T-helper 1 cell (primary cell): ENCODE measurements at places on chromosomes 1 and 21.

DNA sequence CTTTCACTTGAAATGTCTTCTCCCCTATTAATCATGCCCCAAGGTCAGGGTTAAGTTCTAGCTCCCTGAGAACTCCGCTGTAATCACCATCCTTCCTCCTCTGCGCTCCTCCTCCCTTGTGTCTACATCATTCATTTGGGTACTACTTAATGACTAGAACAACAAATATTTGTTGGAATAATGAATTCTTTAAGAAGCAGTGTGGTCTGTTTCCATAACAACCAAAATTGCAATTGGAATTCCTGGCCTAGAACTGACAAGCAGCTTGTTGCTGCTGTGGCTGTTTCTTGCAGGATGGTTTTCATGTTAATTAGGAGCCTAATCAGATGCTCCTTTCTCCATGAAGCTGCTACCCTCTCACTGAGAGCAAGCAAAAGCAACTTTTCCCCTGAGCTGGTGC, 192.5 kb downstream of the ZZZ3 start:
- DNase-seq, result no peak

DNA sequence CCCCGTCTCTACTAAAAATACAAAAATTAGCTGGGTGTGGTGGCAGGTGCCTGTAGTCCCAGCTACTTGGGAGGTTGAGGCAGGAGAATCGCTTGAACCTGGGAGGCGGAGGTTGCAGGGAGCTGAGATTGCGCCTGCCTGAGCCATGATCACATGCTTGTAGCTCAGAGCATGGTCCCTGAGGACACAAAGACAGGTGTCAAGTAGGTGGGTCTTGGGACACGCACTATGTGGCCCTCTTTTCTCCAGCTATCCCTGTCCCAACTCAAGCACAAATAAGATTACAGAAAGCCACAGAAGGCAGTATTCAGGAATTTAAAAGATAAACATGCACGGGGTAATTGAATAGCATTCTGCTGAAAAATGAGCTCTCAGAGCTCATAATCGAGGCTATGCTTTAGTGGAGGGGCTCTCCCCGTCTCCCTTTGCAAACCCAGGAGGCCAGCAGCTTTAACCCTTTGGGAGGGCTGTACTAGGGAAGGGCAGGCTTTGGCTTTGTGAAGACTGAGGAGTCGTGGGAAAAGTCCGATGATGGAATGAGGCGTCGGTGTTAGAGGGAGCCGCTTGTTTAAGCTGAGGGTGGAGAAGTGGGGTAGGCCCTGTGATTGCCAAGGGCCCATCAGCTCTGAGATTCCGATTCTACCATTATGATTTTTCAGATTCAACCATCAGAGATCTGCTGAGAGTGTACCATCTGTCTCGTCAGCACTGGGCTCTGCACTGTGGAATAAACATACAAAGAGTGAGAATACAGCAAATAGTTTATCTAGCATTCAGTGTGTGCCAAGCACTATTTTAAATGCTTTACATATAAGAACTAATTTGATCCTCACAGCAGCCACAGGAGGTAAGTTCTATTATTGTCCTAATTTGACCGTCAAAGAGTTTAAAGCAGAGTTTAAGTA, 59.7 kb upstream of the CD34 start:
- no peak for DNase-seq

DNA sequence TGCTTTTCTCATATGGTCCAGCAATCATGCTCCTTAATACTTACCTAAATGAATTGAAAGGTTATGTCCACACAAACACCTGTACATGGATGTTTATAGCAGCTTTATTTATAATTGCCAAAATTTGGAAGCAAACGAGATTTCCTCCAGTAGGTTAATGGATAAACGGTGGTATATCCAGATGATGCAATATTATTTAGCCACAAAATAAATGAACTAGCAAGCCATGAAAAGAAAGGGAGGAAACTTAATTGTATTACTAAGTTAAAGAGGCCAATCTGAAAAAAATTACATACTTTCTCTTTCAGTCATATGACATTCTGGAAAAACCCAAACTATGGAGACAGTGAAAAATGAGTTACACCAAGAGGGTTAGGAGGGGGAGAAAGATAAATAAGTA, 76.3 kb upstream of the LRRC7 start:
- no peak for DNase-seq

DNA sequence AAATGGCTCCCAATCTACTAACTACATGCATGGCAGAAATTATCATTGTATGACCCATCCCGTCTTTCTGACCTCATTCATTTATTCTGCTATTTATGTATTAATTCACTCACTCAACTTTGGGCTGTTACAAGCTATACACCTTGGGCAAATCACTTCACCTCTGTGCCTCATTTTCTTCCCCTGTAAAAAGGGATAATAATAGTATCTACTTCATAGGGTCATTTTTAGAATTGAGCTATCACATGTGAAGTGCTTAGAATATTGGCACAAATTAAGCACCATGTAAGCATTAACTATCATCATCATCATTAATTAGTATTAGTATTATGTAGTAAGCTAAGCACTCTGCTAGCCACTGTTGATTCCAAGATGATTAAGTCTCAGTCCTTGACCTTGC, 52.1 kb downstream of the NMNAT2 start:
- no peak for DNase-seq

DNA sequence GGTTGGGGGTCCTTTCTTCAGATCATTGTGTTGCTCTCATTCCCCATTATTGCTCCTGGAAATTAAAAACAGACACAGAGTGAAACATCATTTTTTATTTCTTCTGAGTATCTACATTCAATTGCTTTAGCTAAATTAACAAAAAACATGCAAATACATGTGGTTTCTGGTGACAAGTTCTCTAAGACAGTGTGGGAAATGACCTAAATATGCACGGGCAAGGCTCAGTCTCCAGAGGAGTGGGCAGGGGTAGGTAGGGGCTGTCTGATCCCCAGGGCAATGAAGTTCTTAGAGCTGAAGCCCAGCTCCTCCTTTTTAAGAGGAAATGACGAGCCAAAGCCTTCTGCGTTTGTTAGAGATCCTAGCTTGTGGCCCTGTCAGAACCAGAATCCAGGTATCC, 4.5 kb downstream of the LEFTY2 start:
- DNase-seq, result no peak

GRCh38 chr1:231866392-231867331, 240.1 kb downstream of the DISC1 start:
- DNase-seq, result no peak

DNA sequence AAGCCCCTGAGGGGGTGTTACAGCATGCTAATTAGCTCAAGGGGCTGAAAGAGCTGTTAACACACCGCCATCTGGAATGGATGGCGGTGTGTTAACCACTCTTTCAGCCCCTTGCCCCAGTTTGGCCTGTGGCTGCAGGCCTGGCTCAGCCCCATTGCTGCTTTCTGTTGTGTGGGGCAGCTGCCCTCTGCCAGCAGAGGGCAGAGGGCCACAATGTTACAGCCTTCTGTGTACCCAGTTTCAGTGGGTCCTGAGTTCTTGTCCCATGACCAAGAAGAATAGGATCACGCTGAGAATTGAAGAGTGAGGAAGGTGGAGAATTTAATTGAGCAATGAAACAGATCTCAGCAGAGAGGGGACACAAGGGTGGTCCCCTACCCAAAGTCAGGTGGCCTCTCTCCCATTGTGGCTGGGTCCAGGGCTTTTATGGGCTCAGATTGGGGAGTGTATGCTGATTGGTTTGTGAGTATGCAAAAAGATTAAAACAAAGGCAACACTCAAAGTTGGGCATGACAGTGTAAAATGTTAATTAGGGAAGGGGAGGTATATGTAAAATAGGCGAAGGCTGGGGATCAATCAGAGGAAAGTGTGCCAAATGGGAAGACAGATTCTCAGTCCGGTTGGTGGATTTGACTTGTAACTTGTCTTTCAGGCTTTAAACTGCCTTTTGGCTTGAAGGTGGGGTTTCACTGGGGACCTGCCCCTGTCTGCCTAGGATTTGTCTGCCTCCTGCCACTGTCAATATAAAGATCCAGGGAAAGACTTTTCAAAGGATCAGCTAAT, 142.2 kb downstream of the RABGAP1L start:
- no peak for DNase-seq

- no peak for DNase-seq
Observed at GRCh38 chr21:24224422-24224821, 1382.9 kb downstream of the MRPL39 start.

DNA sequence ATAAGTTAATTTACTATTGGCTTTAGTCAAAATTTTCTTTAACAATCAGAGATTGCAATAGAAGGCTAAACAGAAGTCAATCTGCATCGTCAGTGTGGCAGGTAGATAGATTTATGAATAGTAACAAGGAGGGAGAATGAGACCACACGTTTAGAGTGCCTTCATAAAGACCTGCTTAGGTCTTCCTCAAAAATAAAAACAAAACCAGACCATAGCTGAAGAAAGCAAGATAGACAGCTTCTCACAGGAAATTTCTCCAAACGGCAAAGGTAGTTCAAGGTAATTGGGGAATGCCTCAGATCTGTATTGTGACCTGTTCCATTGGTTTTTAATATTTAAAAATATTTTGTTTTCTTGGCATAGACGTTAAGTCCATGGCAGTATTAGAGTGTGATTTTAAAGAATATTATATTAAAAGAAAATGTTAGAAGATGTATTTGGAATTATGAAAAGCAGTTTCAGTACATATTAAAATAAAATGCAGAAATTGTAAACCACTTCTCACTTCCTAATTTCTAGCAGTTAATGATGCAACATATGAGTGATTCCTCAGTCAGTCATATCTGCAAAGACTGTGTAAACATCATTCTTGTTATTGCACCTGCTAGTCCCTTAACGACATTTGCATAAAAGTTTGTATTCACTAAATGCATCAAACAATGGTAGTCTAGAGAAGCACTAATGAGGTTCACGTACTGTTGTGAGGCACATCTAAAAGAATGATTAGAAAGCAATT, 278.0 kb downstream of the HLX start:
- no peak for DNase-seq

DNA sequence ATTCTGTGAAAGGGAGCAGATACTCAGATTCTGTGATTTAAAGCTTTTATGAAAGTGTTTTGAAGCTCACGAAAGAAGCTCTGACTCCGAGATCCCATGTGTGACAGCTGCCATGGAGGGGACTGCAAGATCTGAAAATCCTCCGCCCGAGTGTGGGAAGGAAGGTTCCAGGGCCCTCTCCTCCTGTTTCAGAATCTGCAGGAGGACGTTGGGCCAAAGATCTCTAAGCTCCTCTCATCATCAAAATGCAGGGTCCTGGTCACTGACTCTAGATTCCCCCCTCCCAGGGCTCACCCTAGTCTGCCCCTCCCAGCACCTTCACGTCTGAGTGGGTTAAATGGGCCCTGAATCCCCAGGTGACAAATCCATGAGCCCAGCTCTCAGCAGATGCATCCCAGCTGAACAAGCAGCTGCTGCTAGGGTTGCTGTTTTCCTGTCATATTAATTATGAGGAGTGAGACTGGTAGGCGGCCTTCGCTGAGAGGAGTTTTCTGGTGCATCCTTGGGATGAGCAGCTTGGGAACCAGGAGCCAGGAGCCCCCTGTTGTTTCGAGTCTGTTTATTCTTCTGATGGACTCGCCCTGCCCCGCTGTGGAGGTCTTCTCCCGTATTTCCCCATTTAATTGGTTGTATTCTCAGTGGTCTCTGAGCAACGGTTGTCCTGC, 402.0 kb downstream of the MATN1 start:
- DNase-seq, result no peak

GRCh38 chr1:214603819-214604252, 841 bp downstream of the CENPF start:
- peak; percentile 10 for DNase-seq

DNA sequence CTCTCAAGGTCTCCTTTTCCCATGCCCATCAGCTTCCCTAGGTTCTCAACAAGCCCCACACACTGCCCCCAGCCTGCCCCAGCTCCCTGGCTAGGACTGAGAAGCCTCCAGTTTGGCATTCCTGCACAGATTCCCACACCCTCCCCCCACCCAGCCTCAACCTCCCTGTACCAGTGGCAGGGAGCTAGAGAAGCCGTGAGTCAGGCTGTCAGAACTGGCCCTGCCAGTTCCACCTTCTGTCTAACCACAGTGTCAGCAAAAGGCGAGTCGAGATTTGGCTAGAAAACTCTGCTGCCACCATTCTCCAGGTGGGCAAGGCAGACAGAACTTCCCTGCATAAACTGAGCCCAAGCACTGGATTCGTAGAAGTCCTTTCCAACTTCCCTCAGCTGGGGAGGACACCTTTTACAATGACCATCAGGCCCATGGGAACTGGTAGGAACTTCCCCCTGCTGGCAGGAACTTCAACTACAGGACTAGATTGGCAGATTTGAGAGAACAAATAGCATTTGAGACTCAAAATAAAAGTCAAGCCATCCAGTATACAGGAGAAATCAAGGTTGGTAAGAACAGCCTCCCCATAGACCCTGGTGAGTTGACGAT, 31.0 kb downstream of the TNNT2 start:
- DNase-seq, result no peak

GRCh38 chr1:203113308-203113707, 14.2 kb upstream of the ADORA1 start:
- no peak for DNase-seq

- no peak for DNase-seq
Observed at GRCh38 chr1:3822421-3822820, 26.1 kb upstream of the LRRC47 start.

- no peak for DNase-seq
Observed at GRCh38 chr1:53197291-53198200, 922 bp downstream of the CPT2 start.
